ENCODE measurements at places on chromosomes 6 and 20.

DNA sequence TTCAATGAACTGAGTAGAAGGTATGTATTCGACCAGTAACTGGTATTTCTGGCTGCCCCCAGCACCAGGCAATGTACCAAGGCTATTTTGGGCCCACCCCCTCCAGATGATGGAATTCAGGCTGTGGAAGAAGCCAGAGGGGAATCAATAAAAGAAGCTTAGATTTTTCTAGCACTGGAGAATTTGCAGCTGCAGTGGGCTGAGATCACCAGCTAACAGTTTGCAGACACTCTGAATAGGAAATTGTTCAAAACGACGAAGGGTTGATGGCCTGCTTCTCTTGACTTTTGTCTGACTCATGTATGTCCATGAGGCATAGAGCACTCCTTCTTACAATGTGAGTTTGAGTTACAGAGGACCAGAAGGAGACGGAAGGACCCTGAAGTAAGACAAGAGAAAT lies 32.4 kb upstream of the FBXO9 start:
- DNase-seq = no peak

GRCh38 chr6:51049288-51049982 lies 230.8 kb downstream of the TFAP2B start:
- no peak for DNase-seq

DNA sequence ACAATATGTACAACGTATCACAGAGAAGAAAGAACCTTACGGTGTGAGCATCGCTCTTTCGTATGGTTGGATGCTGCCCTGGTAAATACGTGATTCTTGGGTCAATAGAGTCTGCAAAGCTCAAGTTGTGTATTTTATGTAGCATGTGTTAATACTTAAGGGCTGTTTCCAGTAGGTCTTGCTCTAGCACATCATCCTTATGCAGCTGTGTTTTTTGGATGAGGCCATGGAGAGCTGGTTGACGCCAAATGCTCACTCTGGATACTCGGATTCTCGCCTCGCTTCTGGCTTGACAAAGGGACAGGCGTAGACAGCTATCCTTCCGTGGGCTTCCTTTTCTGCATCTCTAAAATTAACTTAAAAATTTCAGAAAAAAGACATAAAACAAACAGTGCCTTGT lies 38.9 kb downstream of the SNRNP48 start:
- no peak for DNase-seq

GRCh38 chr20:35015863-35016193 lies 60.2 kb downstream of the MYH7B start:
- no peak for DNase-seq

DNA sequence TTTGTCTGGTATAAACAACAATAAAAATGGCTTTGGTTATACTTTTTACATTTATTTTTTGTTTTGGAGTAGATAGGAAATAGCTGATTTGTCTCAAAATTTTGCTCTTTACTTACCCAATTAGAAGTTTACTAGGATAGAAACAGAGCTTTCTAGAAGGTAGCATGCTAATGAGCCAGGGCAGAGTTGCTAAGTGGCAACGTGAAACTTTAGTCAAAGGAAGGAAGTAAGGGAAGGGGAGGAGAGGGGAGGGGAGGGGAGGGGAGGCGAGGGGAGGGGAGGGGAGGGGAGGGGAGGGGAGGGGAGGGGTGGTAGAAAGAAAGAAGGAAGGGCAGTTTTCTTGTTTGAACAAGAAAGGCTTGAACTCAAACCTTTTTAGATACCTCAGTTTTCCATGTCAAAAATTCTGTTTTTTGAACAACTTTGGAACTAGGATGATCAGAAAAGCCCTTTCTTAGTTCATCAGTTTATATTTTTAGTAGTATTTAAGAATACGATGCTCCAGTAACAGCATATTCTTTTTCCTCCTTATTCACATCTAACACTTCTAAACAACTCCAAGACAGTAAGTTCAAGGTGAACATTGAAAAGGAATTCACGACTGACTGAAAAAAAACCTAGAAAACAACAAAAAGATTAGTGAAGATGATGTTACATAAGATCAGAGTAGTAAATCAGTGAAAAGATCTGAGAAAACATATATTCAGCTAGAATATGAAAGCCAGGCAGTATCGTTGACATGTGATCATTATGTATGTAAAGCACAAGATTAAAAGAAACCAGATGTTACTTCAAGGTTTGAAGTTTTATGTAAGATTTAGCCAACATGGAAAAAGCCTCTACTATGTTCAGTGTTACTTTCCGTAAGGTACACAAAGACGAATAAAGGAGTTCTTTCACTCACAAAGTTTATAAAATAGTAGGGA lies 263.4 kb downstream of the ARHGAP18 start:
- DNase-seq = no peak
